ENCODE measurements at places on chromosomes 12 and 14.

DNA sequence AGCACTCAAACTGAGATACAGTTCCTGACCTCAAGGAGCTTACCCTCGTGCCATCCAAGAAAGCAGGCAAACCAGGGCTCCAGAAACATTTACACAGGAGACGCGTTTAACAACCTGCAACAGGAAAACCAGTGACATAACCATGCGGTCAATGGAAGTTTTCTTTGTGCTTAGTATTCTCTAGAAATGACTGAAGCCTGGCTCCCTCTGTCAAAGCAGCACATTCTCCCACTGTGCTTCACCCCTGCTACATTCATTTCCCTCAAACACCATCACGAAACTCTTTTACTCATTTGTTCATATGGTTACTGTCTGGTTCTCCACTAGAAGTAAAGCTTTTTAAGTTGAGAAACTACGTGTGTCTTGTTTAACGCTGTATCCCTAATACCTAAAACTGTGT is 161.3 kb upstream of the CCND2 start:
- no peak for DNase-seq

DNA sequence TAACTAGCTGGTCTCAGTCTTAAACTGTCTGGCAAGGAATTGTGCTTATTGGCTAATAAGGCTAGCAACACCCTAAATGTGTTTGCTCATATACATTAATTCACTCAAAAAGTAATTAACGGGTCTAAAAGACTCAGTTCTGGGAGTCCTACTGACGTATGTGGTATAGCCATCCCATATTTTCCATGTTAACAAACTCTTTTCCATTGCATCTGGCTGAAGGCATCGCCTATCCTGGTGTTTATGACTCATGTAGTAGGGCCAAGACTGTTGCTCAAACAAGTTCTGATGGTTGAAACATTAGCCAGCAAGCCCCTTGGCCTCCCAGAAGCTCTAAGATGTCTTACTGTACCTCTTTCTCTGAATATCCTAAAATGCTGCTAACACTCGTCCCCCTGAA is 98.5 kb downstream of the PHLDA1 start:
- no peak for DNase-seq

- no peak for DNase-seq
Observed at GRCh38 chr12:18799561-18799960, 61.6 kb downstream of the CAPZA3 start.

DNA sequence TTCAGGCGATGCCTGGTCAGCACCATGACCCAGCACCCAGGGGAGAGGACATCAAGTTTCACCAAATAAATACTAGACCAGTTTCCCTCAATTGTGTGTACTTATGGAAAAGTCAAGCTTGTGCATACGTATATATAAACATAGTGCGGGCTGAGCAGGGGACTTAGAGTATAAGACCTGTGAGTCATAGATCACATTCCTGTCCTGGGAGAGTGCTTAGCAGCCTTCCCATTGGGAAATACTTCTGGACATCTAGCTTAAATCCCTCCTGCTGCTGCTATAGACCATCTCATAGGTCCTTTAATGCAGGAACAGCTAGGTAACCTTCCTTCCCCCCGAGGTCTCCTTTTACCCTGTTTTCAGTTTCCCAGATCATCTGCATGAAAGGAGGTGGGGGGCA is 51.9 kb downstream of the PRMT8 start:
- no peak for DNase-seq

GRCh38 chr14:95471476-95471875 is 45.0 kb downstream of the SYNE3 start:
- no peak for DNase-seq

DNA sequence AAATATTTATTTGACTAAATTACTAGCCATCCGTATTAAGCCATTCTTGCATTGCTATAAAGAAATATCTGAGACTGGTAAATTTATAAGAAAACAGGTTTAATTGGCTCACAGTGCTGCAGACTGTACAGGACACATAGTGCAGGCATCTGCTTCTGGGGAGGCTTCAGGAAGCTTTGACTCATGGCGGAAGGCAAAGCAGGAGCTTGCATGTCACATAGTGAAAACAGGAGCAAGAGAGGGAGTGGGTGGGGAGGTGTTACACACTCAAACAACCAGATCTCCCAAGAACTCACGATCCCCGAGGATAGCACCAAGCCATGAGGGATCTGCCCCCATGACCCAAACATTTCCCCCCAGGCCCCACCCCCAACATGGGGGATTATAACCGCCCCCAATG is 26.7 kb upstream of the RAB21 start:
- no peak for DNase-seq

GRCh38 chr12:82619644-82620043 is 67.1 kb upstream of the TMTC2 start:
- DNase-seq: no peak

- DNase-seq: no peak
Observed at GRCh38 chr12:92860521-92860920, 68.6 kb downstream of the EEA1 start.

DNA sequence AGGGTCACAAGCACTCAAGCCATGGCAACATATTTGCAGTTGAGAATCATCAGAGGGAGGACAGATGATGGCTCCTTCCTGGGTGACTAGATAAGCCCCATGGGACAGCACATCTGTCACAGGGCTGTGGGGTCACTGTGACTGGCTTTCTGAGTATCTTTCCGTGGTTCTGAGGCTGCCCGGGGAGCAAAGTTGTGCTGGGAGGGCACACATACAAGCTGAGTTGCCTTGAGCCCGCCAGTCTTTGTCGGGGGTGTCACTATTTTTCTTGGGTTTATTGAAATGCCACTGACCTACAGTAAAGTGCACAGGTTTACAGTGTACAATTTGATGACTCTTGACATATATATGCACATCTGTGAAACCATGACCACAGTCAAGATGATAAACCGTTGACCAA is 17.2 kb upstream of the KIF26A start:
- no peak for DNase-seq

All from hematopoietic multipotent progenitor cell treated with erythropoietin and hydrocortisone succinate and interleukin-3 and kit ligand, for 8 days (in vitro differentiated cells).